ENCODE measurements at places on chromosomes 16 and 17. TPM values are rescaled to one million over a fixed set of nuclear protein-coding genes. Genes with fewer than 3 reads are reported as not detected.

GRCh38 chr16:87725596-87726235 lies 40.1 kb downstream of the KLHDC4 start:
- no peak for DNase-seq

GRCh38 chr16:19883296-19883965 lies 1.2 kb downstream of the GPRC5B start:
- no peak for DNase-seq

DNA sequence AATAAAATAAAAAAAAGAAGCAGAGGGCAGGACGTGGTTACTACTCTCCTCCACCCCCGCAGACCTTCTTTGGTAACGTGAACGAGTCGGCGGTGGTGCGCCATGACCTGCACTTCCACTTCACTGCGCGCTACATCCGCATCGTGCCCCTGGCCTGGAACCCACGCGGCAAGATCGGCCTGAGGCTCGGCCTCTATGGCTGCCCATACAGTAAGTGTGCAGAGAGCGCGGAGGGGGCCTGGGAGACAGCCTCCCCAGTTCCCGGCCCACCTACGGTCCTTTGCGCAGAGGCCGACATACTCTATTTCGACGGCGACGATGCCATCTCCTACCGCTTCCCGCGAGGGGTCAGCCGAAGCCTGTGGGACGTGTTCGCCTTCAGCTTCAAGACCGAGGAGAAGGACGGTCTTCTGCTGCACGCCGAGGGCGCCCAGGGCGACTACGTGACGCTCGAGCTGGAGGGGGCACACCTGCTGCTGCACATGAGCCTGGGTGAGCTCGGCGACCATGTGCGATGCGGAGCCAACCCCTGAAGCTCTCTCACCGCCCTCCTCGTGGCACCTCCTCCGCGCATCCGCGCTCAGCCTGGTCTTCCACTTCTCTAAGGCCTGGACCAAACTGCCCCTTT lies 2.7 kb downstream of the CNTNAP1 start:
- no peak for DNase-seq

DNA sequence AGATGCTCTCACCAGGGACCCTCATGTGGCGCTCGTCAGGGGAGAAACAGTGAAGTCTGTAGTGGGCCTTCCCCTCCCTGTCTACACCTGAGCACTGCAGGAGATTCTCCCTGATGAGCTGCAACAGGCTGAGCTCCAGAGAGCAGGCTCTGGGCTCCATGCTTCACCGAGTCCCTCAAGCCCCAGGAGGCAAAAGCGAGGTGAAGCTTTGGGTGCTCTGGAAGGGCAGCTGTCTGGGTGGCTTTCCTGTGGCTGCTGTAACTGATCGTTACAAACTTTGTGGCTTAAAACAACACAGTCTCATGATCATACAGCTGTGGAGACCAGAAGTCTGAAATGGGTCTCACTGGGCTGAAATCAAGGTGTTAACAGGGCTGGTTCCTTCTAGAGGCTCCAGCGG lies 12.1 kb upstream of the CD300LD start:
- DNase-seq = no peak

DNA sequence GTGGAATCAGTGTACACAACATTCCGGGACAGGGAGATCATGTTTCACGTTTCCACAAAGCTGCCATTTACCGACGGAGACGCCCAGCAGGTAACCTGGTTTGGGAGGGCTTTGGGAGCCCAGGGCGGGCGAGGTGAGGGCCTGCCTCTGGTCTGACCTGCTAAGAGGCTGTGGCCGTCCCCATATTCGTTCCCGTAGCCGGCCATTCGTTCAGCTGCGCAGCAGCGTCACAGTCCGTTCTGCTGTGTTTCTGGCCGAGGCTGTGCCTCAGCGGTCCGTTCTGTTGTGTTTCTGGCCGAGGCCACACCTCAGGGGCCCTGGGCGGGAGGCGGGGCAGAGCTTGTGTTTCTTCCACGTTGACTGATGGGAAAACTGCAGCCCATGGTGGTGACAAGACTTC lies 68.0 kb downstream of the OR1D5 start:
- DNase-seq = no peak

GRCh38 chr17:13297183-13297582 lies 279.4 kb upstream of the ELAC2 start:
- DNase-seq = no peak

GRCh38 chr17:81221842-81222619 lies 734 bp downstream of the CEP131 start:
- DNase-seq = no peak

DNA sequence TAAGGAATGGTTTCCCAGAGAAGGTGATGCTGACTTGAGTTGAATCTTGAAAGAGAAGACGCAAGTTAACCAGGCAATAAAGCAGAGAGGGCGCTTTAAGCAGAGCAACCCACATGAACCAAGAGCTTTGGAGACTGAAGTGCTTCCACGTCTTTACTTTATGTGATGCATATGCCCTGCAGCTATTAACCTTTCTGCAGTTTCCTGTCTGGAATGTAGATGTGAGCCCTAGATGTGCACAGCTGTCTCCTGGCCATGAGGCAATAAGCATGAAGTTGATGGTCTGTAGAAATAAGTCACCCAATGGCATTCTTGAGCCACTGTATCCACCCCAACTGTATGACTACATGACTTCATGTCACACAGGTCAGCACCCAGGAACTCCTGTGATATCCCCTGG lies 5.7 kb upstream of the CHST4 start:
- no peak for DNase-seq

DNA sequence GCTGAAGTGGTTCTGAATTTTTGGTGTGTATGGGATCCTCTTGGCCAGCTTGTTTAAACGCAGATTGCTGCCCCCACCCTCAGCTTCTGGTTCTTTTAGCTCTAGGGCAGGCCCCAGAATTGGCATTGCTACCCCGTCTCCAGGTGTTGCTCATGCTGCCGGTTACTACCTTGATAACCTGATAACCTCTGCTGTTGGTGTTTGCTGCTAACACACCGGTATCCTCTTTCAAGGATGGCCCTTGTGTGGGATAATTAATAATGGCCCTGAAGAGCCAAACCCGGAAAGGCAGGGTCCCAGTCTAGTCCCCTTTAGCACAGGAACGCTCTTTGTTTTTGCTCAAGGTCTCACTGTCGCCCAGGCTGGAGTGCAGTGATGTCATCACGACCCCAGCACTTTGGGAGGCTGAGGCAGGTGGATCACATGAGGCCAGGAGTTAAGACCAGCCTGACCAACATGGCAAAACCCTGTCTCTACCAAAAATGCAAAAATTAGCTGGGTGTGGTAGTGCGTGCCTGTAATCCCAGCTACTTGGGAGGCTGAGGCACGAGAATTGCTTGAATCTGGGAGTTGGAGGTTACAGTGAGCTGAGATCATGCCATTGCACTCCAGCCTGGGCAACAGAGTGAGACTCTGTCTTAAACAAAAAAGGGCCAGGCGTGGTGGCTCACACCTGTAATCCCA lies 1.3 kb upstream of the ST3GAL2 start:
- no peak for DNase-seq

DNA sequence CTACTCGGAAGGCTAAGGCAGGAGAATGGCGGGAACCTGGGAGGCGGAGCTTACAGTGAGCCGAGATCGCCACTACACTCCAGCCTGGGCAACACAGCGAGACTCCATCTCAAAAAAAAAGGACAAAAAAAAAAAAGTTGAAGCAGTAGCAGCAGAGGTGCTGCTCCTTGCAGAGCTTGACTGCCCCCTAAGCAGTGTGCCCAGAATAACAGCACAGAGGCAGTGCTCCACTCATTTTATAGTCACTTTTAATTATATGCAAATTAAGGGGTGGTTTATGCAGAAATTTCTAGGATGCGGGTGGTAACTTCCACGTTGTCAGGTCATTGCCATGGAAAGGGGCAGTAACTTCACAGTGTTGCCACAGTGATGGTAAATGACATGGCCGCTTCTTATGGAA lies 54.3 kb upstream of the NOL11 start:
- DNase-seq = no peak

Gene CCT6B
- total RNA-seq = 2.8 TPM

Gene PRR14
- 108 TPM for total RNA-seq

Gene FSCN2
- 0.95 TPM for total RNA-seq

Gene ZNF646
- total RNA-seq = 23.0 TPM

Data from activated T-cell treated with anti-CD3 and anti-CD28 coated beads, Interleukin-2, amount 50 U/mL, for 72 hours (primary cell).